Retina (tissue), 1 donor: ENCODE measurements at places on chromosomes 5 and 9.
A peak's percentile ranks its signal among the peaks of the same experiment; 100 is the strongest.

DNA sequence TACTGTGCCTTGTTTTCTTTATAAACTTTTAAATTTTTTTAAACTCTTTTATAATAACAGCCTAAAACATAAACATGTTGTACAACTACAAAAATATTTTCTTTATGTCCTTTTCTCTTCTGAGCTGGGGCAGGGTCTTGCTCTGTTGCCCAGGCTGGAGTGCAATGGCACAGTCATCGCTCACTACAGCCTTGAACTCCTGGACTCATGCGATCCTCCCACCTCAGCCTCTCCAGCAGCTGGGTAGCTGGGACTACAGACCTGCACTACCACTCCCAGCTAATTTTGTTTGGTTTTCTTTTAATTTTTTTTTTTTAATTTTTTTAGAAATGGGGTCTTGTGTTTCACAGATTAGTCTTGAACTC lies 31.5 kb downstream of the TTC1 start:
- DNase-seq: no peak

- DNase-seq: no peak
Observed at GRCh38 chr9:133387680-133388079, 11.5 kb downstream of the STKLD1 start.

DNA sequence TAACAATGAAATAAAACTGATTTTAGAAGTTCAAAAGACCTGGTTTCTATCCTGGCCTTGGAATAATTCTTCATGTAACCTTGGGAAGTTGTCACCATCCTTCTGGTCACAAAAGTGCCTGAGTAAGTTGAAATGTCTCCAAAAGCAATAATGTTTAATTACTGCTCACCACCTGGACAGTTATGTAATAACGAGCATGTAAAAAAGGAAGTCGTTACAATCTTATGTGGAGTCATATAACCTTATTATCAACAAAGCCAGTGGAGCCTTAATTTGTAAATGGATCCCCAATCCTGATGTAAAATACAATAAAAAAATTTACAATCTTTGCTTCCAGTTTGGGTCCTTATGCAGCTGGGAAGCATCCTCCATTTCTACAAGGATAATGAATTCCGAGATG lies 64.2 kb upstream of the GPR151 start:
- DNase-seq: no peak

DNA sequence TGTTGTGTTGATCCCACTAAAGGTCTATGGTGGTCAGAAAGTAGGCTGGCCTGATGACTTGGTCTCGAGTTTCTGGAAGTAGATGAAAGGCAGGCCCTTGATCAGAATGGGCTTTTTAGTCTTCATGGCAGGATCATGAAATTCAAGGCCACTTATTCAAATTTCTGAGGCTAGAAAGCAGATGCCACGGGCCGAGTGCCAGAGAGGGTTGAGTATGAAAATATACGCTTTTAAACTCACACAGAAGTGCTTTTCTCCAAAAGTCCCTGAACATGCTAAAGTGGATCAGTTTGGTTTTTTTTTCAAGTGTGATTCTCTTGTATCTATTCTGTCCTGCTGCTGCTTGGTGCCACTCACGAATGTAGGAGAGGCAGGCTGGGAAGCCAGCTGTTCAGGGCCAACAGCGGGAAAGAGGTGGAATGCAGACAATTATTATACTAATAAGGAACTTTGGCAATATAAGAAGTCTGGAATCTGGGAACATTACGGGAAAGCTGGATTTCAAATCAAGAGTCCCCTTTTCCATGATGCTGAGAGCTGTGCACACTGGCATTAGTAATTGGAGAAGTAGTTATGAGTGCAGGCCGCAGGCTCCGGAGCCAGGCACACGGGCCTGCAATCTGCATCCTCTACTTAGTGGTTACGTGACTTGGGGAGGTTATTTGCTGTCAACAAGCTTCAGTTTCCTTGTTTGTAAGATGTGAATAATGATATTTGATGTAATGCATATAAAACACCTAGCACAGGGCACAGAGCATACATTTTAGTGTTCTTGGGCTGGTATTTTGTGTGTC lies 95.8 kb downstream of the LMNB1 start:
- DNase-seq: no peak

GRCh38 chr5:124227914-124228313 lies 518.5 kb downstream of the ZNF608 start:
- DNase-seq: no peak

DNA sequence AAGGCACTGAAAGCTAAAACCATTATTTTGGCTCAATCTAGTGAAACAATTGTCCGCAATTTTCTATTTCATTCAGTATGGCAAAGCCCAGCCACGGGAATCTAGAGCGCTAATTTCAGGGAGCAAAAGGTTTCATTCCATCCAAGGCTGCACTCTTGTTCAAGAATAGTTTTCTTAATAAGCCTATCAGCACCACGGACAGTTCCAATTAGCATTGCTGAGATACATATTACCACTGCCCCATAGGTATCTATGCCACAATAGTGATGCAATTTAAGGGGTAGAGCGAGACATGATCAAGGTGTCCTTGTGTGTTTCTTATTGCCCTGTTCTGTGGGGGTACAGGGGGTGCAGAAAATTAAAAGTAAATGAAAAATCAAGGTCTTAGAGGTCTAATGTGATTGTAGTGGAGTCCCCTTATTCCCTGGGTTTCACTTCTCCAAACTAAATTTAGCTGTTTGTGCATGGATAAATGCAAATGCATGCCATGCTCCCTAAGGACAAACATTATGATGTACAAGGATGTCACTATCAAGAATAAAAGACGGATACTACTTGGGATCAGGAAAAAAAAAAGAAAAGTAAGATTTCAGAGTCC lies 45.5 kb downstream of the SPOCK1 start:
- no peak for DNase-seq

DNA sequence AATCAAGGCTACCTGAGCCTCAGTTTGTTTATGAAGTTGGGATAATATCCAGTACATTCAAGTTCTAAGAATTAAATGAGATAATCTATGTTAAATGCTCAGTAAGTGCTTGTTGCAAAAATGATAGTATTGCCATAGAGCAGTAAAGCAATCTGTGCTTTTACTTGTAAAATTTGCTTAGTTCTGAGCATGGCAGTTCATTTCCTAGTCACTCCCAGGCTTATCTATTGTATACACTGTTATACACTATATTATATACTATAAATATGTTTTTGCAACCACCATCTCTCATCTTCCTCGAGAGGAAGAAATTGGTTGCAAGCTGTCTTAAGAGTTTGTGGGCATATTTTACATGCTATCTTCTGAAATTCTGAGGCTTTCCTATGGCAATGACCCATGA lies 63.4 kb downstream of the MTREX start:
- no peak for DNase-seq

DNA sequence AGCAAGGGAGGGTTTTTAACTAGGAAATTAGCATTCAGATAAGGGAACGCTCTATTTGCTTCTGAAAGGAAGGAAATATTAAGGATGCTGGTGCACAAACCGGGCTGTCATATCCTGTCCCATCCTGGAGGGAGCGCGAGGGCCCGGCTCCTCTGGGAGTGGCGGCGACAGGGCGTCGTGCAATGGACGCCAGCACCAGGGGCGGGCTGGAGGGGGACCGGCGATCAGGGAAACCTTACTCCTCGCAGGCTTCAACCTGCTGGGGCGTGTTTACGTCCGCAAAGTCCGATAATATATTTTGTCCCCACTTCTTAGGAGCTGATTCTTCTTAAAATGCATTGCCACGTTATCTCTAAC lies 197.1 kb upstream of the TBCA start:
- peak; percentile 66 for DNase-seq

DNA sequence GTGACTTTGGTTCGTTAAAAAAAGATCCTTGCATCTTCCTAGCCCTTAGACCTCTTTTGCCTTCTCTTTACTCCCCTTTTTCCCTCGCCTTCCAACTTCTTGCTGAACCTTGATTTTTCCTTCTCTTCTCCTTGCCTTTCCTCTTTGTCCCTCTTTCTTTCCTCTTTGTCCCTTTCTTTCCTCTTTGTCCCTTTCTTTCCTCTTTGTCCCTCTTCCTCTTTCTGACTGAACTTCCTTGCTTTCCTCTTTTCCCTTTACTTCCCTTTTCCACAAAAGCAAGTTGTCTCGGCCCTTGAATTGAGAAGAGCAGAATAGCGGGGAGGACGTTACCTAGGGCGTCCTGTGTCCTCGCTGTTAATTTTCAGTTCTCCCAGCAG lies 1.4 kb upstream of the MLLT3 start:
- DNase-seq: peak; percentile 38

- no peak for DNase-seq
Observed at GRCh38 chr5:135360278-135361274, 38.5 kb downstream of the MACROH2A1 start.

- DNase-seq: no peak
Observed at GRCh38 chr5:69268899-69269298, 34.2 kb downstream of the CDK7 start.

DNA sequence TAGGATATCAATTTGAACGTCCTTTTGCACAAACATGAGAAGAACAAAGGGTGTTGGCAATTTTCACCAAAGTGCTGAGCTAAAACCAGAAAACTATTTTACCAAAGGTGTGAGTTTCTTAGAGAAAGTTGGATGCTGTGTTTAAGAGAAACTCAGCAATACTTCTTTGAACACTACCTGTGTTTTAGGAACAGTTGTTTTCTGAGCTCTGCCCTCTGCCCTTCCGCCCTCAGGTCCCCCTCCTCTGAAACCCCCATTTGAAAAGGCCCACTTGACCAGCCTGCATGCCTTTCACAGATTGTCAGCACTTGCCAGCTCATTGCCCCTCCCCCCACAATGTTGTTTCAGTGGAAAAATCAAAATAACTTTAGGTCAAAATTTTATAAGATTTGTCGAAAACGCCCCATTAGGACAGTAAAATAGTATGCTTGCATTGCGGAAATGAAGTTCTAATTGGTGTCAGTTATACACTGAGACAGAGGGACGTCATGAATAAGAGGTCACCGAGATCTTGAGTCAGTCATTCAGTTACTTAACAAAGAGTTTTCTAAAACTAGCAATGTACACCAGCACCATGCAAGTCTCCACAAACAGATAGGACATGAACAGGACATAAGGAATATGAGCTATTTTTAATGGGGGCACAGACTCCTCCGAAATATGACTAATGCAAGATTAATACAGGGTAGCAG lies 61.9 kb upstream of the IL7R start:
- DNase-seq: no peak

GRCh38 chr5:6740586-6741150 lies 27.4 kb downstream of the TENT4A start:
- no peak for DNase-seq

GRCh38 chr9:114154600-114155102 lies 686 bp upstream of the COL27A1 start:
- DNase-seq: peak; percentile 64

- DNase-seq: no peak
Observed at GRCh38 chr5:18754201-18754600, 1119.9 kb downstream of the TAF11L14 start.

GRCh38 chr5:39533749-39534148 lies 109.0 kb upstream of the DAB2 start:
- DNase-seq: no peak

DNA sequence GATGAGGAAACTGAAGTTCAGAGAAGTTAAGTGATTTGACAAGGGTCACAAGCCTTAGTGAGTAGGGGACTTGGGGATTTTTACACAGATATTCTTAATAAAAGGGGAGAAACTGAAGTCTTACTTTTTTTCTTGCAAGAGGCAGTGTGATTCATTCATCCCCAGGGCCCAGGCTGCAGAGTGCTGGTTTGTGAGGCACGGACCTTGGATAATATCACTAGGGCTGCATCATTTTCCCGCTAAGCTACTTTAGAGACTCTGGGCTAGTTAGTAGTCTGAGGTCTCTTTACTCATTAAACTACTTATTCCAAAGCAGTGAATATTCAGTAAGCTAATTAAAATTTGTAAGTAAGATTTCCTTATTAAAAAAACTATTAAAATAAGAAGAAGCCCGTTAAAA lies 195.0 kb downstream of the PBX3 start:
- DNase-seq: no peak

DNA sequence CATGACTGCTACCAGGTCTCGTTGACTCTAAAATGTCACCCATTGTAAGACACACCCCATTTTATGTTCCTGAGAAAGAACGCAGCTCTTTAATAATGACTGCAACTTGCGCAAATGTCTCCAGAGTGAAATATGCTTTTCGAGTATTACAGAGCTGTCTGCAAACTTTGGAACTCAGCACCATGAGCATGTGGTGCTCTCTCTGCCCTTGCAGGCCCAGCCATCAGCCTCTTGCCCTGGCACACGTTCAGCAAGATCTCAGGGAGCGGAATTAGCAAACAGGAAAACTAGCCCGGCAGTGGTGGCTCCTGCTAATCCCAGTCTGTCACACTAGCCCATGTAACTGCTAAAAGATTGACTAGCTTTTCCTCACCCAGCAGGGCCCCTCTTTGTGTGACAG lies 114.5 kb upstream of the SLC1A3 start:
- no peak for DNase-seq

DNA sequence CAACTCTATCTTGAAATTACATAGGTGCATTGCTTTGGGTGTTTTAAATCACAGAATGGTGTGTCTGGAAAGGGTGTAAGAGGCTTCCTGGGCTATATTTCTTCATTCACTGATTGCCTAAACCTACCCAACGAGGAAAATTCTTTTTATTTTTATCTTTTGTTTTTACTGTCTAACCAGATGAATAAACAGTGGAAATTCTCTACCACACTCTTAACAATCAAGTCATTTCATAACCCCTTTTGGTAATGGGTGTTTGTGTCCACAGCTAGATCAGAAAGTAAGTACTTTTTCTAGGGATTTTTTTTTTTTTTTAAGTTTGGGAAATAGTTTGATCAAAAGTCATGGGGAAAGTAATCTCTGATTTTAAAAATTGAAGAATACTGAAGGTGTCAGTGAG lies 27.6 kb upstream of the C5orf47 start:
- DNase-seq: no peak

DNA sequence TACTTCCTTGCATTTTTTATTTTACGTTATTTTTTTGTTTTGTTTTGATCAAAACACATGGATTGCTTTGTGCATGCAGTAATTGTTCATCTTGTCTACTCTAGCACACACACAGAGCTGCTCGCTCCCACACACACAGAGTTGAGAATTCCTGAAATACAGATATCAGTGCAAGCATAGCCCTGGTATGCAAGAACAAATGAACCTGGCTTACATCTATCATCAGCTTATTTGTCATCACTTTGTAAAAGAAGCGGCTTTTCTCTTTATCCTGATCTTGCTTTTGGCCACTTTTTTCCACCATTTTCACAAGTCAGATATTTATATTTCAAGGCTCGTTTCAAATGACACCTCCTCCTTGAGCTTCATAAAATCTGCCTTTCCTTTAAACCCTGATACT lies 1435.7 kb downstream of the MAT2B start:
- no peak for DNase-seq

GRCh38 chr5:15609076-15609725 lies 109.2 kb downstream of the FBXL7 start:
- DNase-seq: no peak

- no peak for DNase-seq
Observed at GRCh38 chr5:12901696-12902095, 997.5 kb upstream of the CTNND2 start.

DNA sequence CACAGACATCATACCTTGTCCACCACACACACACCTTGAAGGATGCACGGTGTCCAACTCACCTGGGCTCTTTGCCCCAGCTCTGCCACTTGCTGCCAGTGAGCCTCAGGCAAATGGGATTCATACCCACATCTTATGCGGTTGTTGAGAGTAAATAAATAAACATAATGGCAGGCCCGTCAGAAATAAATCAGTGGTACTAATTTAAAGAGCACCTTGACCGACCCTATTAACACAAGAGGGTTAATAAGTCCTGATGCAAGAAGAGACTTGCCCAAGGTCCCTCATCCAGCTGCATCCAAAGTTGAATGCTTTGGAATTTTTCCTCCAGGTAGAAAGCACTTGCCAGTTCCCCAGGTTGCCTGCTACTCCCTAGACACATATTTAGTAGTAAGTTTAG lies 11.6 kb upstream of the AKNA start:
- no peak for DNase-seq
